Thyroid gland (tissue), 4 donors: ENCODE measurements at places on chromosomes 3 and 15. TPM values are rescaled to one million over a fixed set of nuclear protein-coding genes. Genes with fewer than 3 reads are reported as not detected.

MESP1 gene
- 2.1 TPM for total RNA-seq

DNA sequence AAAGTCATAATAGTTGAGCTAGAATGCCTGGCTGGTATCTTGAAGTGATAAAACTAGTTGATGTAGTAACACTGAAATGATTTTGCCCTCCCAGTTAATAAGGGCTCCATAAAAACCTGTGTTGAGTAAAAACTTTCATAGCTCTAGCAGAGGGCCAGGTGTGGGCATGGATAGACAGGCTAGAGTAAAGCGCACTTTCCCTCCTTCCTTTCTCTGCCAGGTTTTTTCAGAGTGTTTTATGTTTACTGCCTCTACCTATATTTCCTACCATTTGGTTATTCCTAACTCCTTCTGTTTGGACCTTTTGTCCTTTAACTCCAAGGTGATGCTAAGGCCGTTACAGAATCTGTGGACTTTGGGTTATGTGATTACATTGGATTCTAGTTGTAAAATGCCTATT lies 25.3 kb downstream of the CHD2 start:
- DNase-seq = no peak
- peaks cover 41% of the 10 kb centered on the region for H3K36me3 ChIP-seq
- H3K27ac ChIP-seq = peak overlapping the region; percentile 8
- H3K27me3 ChIP-seq = no peaks in the 10 kb centered on the region
- peaks cover 54% of the 10 kb centered on the region for H3K4me1 ChIP-seq

GRCh38 chr3:169264711-169265110 lies 398.8 kb downstream of the MECOM start:
- H3K27ac ChIP-seq = no peak overlapping the region
- no peak overlapping the region for H3K4me3 ChIP-seq
- no peaks in the 10 kb centered on the region for H3K4me1 ChIP-seq
- peak; percentile 27 for DNase-seq
- no peaks in the 10 kb centered on the region for H3K36me3 ChIP-seq

DNA sequence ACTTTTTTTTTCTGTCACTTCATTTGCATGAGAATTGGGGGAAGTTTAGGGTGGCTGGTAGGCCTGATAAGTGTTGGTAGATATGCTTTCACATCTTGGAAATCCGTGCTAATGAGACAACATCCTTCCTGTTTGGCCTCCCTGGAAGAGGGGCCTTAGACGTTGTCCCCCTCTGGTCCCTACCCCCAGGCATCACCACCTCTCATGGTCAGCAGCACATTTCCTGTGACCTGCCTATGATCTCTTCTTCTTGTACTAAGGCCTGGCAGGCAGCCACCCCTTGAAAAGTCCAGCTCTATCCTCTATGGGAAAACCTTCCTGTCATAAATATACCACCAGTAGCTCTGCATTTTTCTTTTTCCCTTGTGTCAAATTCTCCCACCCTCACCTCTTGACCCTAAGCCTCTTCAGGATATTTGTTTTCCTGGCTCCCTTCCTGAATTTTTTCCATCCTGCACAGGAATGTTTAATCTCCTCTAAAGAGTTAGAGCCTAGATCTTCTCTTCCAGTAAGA lies 107.8 kb downstream of the SNRK start:
- H3K4me3 ChIP-seq = no peak overlapping the region
- DNase-seq = peak; percentile 58
- peak overlapping the region; percentile 19 for H3K27ac ChIP-seq
- no peaks in the 10 kb centered on the region for H3K27me3 ChIP-seq
- H3K36me3 ChIP-seq = no peaks in the 10 kb centered on the region

- peak; percentile 73 for DNase-seq
- no peaks in the 10 kb centered on the region for H3K4me1 ChIP-seq
- H3K4me3 ChIP-seq = peak overlapping the region; percentile 19
- no peaks in the 10 kb centered on the region for H3K27me3 ChIP-seq
- H3K27ac ChIP-seq = peak overlapping the region; percentile 15
- no peaks in the 10 kb centered on the region for H3K36me3 ChIP-seq
These were observed 76.6 kb upstream of the SNRPN start for GRCh38 chr15:24878153-24878552.

- peak; percentile 29 for DNase-seq
- no peaks in the 10 kb centered on the region for H3K27me3 ChIP-seq
These were observed 7.7 kb downstream of the DUOXA2 start for GRCh38 chr15:45121706-45122417.

GRCh38 chr3:108833611-108834010 lies 11.0 kb downstream of the TRAT1 start:
- no peaks in the 10 kb centered on the region for H3K27me3 ChIP-seq
- no peaks in the 10 kb centered on the region for H3K4me1 ChIP-seq
- no peaks in the 10 kb centered on the region for H3K36me3 ChIP-seq
- no peak for DNase-seq

RASGRF1 gene
- 0.40 TPM for total RNA-seq

DNA sequence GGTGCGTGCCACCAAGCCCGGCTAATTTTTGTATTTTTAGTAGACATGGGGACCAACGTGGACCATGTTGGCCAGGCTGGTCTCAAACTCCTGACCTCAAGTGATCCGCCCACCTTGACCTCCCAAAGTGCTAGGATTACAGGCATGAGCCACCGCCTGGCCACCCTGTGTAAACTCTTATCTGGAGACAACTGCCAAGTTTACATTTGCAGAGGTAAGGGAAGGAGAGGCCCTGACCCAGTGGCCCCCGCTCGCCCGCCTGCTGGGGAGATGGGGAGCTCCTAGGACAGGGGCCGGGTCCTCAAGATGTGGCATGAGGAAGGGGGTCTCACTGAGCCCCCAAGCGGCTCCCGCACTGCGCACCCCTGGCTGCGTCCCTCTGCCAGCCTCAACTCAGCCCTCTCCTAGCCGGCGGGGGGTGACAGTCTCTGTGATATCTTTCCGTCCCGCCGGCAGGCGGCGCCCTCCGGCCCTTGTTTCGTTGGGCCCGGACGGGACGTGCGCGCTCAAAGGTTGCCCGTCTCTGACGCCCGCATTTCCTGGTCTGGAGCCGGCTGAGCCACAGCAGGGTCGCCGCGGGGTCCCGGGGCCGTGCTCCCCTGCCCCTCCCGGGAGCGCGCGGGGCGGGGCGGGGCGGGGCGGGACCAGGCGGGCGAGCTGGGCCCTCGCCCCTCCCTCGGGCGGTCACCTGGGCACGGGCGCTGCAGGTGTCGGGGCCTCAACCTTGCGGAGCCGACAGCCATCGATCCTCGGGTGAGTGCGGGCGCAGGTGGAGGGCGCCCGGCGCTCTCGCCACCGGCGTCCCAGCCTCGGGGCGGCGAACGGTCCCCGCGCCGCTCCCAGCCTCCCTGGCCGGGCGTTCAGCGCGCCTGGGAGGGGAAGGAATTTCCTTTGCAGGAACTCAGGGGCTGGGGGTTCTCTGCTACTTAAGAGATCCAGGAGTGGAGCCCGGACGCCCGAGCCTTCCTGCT lies at the start of gene GPR160:
Gene GPR160, plus strand, starts transcription at position 533 of the 971 bp plus-strand sequence. CDS start 45,978 bp downstream, outside the sequence.
- peak within 1 kb of the TSS; percentile 9 for H3K27ac ChIP-seq
- peak within 1 kb of the TSS; percentile 30 for H3K4me3 ChIP-seq
- no peaks in the 10 kb centered on the region for H3K27me3 ChIP-seq
- peaks cover 6% of the 10 kb centered on the region for H3K4me1 ChIP-seq
- no peaks in the 10 kb centered on the region for H3K36me3 ChIP-seq

GRCh38 chr3:66115858-66116654 lies 77.3 kb upstream of the MAGI1 start:
- peak overlapping the region; percentile 100 for H3K27ac ChIP-seq
- peaks cover 24% of the 10 kb centered on the region for H3K4me1 ChIP-seq
- peak; percentile 89 for DNase-seq
- no peak overlapping the region for H3K4me3 ChIP-seq

- no peak overlapping the region for H3K27ac ChIP-seq
- H3K4me3 ChIP-seq = no peak overlapping the region
- H3K4me1 ChIP-seq = peaks cover 38% of the 10 kb centered on the region
- H3K27me3 ChIP-seq = no peaks in the 10 kb centered on the region
- DNase-seq = no peak
These were observed 3.8 kb downstream of the THSD4 start for GRCh38 chr15:71118881-71119632.

GRCh38 chr3:6622260-6622659 lies 238.7 kb upstream of the GRM7 start:
- no peaks in the 10 kb centered on the region for H3K27me3 ChIP-seq
- no peak for DNase-seq
- no peak overlapping the region for H3K4me3 ChIP-seq
- no peaks in the 10 kb centered on the region for H3K4me1 ChIP-seq
- no peak overlapping the region for H3K27ac ChIP-seq

GRCh38 chr3:11050666-11051323 lies 58.2 kb downstream of the SLC6A1 start:
- no peak for DNase-seq
- H3K4me1 ChIP-seq = no peaks in the 10 kb centered on the region
- H3K4me3 ChIP-seq = no peak overlapping the region
- H3K36me3 ChIP-seq = no peaks in the 10 kb centered on the region
- no peaks in the 10 kb centered on the region for H3K27me3 ChIP-seq
- no peak overlapping the region for H3K27ac ChIP-seq

DNA sequence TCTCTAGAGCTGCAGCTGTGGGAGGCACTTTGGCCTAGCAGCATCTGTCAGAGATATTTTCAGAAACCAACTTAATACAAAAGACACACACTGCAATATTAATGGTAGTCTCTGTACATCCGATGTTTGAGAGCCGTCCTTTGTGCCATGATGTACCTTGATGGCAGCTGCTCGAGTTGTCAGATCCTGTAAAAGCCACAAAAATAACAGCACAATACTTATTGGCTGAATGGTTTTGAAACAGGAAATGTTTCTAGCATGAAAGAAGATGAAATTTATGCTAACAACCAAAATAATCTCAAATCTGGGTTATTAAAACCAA lies 445.5 kb upstream of the TBL1XR1 start:
- H3K36me3 ChIP-seq = no peaks in the 10 kb centered on the region
- DNase-seq = no peak
- H3K4me1 ChIP-seq = peaks cover 25% of the 10 kb centered on the region
